ENCODE measurements at places on chromosomes 4 and X.
A peak's percentile ranks its signal among the peaks of the same experiment; 100 is the strongest.

GRCh38 chrX:154056770-154057241 lies 37.1 kb upstream of the IRAK1 start:
- no peak for DNase-seq

- no peak for DNase-seq
Observed at GRCh38 chr4:114156371-114156770, 176.9 kb upstream of the ARSJ start.

- no peak for DNase-seq
Observed at GRCh38 chr4:156523991-156524390, 447.6 kb downstream of the PDGFC start.

DNA sequence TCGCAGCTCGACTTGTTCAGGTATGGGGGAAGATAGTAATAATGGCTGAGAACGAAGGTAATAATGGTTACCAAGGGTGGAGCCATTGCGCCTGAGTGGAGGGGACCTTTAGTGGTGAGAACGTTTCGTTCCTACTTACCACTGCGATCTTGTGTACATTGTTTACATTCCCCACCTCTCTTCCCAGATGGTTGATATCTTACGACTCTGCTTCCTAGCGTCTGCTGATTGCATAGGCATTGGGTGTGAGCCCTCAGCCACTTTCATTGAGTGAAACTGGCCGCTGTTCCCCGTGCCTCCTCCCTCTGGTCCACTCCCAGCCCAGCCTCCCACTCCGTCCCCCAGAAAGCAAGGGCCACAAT lies 850 bp downstream of the IGBP1 start:
- no peak for DNase-seq

DNA sequence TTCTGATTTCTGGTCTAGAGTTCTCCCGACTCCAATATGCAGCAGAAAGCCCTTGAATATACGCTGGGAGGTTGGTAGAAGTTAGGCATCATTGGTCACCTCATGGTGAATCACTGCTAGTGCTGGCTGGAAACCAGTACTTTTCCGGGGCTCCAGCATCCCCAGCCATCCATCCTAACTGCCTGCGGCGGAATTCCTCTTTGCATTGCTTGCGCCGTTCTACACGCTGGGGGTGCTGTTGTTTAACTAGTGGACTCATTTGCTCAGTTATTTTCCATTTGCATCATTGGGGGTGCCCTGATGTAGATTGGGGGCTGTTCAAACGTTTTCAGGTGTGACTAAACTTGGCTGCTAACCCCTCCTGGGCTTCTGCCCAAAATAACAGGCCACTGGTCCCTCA lies 23.3 kb upstream of the GPR50 start:
- DNase-seq: peak; percentile 4

DNA sequence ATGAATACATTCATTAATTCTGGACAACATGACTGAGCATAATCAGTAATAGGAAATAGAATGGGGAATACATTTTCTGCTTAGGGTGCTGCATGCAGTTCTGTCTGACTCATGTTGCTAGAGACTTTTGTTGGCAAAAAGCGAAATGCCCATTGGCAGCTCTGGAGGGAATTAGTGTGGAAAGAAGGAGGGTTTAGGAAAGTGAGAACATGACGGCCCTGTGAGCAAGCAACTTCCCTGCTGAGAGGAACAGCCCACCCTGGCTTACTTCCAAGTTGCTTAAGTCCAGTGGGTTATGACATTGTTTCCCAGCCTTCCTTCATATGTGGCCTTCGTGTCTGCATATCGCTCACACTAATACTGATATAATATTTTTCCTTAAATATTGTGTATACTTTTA lies 13.8 kb downstream of the MAD2L1 start:
- peak; percentile 8 for DNase-seq

DNA sequence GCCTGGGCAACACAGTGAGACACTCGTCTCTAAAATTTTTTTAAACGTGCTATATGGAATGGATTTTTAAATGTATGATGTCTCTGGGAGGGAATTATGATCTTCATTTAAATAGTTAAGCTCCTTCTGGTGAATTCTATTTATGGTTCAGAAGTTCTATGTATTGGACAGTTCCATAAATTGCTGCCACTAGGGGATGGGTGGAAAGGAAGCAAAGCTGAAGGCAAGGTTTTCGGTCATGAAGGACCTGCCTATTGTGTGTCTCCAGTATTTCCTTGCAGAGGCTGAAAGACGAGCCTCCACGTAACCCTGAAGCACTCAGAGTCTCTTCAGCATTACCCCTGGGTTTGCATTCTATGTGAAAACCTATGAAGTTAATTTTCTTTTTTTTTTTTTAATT lies 451.5 kb upstream of the FAT1 start:
- DNase-seq: no peak

DNA sequence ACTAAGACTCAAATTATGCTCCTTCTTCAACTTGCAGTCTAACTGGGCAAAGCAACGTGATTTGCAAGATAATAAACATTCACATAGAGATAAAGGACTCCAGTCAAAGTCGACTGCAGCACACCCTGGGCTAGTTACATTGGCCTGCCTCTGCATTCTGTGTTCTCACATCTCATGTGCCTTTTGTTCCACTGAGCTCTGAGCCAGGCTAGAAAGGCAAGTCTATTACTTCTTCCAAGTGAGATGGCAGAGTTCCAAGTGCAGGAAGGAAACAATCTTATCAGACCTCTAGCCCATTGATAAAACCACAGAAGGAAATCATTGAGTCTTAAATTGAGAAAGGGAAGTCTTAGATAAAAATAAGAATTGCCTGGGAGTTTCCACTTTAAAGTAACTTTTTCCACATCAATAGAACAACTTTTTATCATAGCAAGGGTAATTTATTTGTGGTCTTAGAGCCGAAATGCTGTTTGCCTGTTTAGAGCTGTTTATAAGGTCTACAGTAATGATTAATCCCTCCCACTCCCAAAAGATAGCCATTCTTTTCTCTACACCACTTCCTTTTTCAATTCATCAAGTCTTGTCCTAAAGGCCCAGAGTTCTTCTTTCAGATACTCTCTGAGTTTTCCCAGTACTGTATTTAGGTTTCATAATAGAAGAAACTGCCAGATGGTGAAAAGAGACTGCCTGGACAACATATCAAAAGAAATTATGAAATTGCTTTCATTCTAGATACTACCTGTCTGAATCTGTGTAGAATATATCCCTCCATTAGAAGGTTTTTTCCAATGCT lies 200.2 kb downstream of the GUCY2F start:
- peak; percentile 70 for DNase-seq

DNA sequence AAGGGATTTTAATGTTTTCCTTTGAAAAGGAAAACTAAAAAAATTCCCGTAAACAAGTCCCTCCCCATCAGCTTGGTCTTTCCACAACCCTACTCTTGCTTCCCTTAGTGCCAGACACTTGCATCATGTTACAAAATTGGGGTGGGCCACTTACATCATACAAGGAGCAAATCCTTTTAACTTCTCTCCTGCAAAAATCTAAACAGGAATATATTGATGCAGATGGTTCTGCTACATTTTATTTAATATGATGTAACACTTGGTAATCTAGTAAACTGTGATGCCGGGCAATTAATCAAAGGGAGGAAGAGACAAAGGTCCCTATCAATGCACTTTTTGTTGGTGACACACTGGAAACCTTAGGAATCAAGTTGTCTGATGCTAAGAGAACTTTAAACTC lies 125.3 kb downstream of the UBE2K start:
- no peak for DNase-seq

DNA sequence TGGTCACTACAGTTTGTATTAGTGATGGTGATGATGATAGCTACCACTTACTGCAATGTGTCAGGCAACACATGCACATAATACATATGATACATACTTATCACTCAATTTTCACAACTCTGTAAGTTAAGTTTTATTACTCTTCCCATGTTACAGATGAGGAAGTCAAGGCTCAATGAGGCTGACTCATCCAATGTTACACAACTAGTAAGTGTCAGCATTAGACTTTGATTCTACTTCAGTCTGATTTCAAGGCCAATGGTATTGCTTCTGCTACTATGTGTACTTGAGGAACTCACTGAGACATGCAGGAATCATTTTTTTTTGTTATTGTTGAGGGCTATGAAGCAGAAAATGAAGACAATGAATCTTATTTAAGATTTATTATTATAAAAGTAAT lies 96.4 kb upstream of the TRPC5OS start:
- peak; percentile 3 for DNase-seq

- no peak for DNase-seq
Observed at GRCh38 chrX:109902665-109903064, 100.2 kb upstream of the TMEM164 start.

DNA sequence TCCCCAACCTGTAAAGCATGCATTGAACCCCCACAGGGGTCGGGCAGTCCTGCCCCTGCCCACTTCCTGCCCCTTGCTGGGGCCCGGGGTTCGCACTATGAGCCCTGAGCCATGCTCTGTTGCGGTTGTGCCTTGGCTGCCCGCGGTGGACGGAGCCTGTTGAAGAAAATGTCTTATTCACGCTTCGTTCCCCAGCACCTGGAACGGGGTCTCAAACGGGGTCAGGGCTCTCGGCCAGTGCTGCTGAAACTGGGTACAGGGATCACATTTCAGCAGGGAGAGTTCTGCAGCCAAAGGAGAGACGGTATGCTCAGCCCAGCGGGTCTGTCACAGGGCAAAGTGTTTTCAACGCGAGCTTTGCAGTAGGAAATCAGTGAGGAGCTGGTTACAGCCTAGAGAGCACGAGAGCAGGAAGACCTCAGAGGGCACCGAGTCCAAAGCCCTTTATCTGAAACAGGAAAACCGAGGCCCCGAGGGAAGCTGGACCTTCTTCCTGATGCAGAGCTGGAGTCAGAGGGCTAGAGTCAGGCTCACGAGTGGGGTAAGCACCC lies 46.3 kb upstream of the AFAP1 start:
- peak; percentile 67 for DNase-seq

- DNase-seq: no peak
Observed at GRCh38 chrX:16239211-16239610, 71.9 kb downstream of the MAGEB17 start.

GRCh38 chr4:84708406-84709135 lies 125.6 kb downstream of the CDS1 start:
- DNase-seq: no peak

DNA sequence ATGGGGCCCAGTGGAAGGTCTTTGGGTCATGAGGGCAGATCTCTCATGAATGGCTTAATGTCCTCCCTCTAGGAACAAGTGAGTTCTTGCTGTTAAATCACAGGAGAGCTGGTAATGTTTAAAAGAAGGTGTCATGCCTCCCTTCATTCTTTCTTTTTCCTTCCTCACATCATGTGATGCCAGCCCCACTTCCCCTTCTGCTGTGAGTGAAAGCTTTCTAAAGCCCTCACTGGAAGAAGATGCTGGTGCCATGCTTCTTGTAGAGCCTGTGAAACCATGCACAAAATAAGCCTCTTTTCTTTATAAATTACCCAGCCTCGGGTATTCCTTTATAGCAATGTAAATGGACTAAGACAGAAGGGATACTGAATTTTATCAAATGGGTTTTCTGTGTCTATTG lies 66.1 kb upstream of the ZNF827 start:
- DNase-seq: no peak

- DNase-seq: no peak
Observed at GRCh38 chrX:47172549-47172948, 21.1 kb upstream of the UBA1 start.

GRCh38 chr4:126850286-126850685 lies 782.5 kb upstream of the INTU start:
- DNase-seq: peak; percentile 56

DNA sequence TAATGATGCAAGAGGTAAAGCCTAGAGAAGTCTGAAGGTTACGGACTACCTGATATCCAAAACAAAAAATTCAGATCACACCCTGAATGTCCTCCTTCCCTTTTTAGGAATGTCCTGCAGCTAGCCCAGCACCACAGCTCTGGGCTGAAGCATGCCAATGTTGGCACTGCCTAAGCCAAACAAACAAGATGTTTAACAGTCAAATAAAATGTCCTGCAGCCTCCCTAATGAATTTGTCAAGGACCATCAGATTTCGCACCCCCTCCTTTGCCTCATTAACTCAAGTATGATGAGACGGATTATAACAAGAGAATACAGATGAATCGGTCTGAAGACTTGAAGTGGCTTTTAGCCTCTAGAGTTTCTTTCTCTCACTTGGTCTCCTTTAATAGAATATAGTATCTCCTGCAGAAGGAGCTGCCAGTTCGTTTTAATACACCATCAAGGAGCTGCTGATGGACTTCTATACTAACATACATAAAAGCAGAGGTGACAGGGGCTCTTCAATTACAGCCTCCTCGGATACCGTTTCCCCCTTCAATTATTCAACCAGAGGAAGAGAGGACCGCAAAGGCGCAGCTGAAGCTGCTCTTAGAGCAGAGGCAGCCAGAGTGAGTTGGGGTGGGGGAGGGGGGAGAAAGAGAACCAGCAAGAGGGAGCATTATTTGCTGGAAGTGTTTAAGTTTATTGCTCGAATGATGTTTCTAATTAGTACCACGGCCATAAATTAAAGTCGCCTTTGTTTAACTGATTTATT lies 3.0 kb upstream of the MAB21L2 start:
- no peak for DNase-seq

DNA sequence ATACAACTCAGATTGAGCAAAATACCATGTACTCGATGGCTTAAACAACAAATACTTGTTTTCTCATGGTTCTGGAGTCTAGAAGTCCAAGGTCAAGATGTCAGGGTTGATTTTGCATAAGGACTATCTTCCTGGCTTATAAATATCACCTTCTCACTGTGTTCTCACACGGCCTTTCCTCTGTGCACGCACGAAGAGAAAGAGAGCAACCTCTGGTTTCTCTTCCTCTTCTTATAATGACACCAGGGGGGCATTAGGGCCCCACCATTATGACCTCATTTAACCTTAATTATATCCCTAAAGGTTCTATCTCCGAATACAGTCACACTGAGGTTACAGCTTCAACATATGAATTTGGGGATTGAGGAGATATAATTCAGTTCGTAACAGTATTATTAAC lies 504.0 kb downstream of the MAGEE1 start:
- DNase-seq: no peak

DNA sequence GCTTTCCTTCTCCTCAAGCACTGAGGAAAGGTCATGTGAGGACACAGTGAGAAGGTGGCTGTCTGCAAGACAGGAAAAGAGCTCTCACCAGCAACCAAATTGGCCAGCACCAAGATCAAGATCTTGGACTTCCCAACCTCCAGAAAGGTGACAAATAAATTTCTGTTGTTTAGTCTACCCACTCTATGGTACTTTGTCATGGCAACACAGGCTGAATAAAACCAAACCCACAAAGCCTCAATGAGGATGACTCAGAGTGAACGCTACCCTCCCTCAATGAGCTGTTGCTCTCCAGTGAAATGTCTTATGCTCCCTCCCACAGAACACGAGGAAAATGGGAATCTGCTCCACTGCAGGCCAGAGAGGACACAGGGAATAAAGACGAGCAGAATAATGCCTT lies 244.1 kb downstream of the RAB28 start:
- DNase-seq: no peak

GRCh38 chrX:15816886-15817285 lies 26.6 kb downstream of the ZRSR2 start:
- peak; percentile 1 for DNase-seq

DNA sequence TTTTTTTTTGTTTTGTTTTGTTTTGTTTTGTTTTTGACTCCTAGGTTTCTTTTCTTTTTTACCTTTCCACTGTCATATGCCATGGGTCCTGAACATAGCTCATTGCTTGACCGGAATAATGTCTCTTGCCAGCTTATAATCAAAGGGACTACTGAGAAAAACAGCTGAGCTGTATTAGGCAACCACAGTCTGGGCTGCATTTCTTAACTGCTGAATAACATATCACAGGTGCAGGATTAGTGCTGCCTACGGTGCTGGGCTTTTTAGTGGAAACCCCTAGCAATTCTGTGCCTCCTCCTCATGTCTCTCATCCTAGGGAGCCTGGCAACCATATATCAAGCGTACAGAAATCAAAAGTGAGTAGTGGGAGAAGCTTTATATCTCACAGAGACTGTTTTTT lies 333.5 kb downstream of the BMPR1B start:
- no peak for DNase-seq

GRCh38 chr4:74308215-74308614 lies at the start of gene EPGN:
TSS of gene EPGN (plus strand) at chr4:74308470. CDS start at chr4:74308534, 64 bp downstream.
- no peak for DNase-seq

All from Kasumi-1 (cell line).